CD8-positive, alpha-beta memory T cell (primary cell): ENCODE measurements at places on chromosomes 2 and 18. TPM values are rescaled to one million over a fixed set of nuclear protein-coding genes. Genes with fewer than 3 reads are reported as not detected.

DNA sequence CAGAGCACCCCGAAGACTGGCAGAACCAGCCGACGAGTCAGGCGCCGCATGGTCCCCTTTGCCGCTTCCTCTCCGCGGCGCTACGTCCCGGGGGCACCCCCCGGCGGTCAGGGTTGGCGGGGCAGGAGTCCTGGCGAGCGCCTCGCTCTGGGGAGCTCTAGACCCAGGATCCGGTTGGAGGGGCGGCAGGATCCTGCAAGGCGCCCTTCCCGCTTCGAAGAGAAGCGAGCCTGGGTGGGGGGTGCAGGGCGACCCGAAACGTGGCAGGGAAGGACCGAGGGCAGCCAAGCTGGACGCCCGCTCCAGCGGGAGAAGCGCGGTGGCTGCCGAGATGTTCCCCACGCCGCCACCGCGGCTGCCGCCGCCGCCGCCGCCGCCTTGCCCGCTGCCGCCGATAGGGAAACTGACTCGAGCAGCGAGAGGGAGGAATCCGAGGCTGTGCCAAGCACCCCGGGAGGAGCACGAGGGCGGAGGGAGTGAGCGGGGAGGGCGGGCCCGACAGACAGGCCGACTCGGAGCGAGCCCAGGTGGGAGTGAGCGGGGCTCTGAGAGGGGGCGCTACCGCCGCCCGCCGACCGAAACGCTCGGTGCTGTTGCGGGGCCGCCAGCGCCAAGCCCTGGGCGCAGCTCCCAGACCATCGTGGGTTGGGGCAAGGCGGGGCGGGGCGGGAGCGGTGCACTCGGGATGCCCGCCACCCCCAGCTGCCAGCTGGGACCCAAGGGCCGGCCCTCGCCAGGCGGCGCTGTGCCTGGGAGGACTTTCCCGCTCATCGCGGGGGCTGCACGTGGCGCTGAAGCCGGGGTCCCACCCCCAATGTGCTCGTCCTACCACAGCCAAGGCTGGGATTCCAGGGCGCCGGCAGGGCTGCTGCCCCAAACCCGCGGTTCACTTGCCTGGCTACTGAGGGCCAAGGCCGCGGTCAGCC is at the start of gene GALNT14:
Gene GALNT14, minus strand, starts transcription at position 404 of the 926 bp plus-strand sequence. Its CDS starts 354 bp downstream, at position 50.
- no peak for DNase-seq

DNA sequence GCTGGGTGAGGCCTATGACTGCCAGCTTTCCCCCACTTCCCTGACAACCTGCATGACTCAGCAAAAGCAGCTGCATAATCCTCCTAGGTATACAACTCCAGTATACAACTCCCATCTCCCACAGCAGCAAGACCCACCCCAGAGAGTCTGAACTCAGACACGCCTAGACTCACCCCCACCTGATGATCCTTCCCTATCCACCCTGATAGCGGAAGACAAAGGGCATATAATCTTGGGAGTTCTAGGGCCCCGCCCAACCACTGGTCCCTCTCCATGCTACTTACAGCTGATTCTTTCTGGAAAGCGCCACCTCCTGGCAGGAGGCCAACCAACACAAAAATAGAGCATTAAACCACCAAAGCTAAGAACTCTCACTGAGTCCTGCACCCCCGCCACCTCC is 296.5 kb downstream of the DCC start:
- DNase-seq = no peak

Gene BMPR2
- total RNA-seq = 9.7 TPM

DNA sequence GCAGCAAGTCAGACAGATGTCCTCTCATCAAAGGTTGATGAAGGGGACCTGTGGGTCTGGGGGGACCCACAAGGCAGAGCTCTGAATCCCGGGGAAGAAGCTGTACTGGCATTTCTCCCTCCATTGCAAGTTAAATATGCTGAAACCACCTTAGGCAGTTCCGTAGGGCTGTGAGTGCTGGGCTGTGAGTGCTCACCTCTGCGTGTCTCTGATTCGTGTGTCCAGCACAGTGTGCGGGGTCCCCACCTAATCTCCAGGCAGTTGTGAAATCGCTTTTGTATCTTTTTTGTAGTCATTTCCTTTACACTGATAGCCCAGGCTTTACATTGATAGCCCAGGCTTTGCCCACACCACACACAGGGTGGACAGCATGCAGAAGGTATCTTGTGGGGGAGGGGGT is 80.6 kb downstream of the MAP4K4 start:
- no peak for DNase-seq

Gene HOXD10
- not detected for total RNA-seq

GRCh38 chr18:13514558-13514957 is 211.8 kb downstream of the FAM210A start:
- no peak for DNase-seq
